ENCODE measurements at places on chromosomes 7 and 10. TPM values are rescaled to one million over a fixed set of nuclear protein-coding genes. Genes with fewer than 3 reads are reported as not detected.

DNA sequence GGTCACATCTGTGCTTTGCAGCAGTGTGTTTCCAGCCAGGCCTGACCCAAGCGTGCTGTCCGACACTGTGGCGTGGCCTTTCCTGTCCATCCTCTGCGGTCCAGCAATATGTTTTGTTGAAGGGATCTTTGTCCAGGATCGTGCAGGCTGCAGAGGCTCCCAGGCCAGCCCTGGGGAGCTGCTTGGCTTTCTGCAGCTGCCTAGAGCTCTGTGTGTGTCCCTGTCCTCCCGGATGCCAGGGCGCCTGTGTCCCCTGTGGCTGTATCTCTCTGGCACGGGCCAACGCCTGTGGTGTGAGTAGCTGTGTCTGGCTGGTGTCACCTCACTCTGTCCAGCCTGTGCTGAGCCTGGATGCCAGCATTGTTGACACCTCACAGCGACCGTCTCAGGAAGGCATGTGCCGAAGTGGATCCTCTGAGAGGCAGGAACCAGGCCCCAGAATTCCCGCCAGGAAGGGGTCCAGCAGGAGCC lies 94.5 kb downstream of the INPP5A start:
- DNase-seq = no peak

Gene ARMH3
- polyA plus RNA-seq = 23.9 TPM

Gene NKX1-2
- polyA plus RNA-seq = not detected

Gene LBX1
- polyA plus RNA-seq = not detected

Gene AGFG2
- 14.9 TPM for polyA plus RNA-seq

DNA sequence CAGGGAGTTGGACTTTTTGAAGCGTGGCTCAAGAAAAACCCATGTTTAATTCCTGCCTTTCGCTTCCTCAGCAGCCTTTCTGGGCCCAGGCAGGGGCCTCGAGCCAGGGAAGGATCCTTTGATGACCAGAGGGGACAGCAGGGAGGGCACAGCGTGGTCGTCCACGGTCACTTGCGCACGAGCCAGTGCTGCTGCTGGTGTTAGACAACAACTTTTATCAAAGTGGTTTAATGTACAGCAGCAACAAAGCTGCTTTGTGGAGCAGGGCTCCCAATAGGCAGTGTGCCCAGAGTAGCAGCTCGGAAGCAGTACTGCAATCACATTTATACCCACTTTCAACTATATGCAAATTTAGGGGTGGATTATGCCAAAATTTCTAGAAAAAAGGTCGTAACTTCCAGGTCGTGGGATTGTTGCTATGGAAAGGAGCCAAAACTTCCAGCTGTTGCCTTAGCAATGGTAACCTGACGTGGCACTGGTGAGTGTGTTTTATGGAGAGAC lies 6.1 kb downstream of the GIMAP1 start:
- no peak for DNase-seq

Gene C10orf62
- polyA plus RNA-seq = 0.47 TPM

- DNase-seq = no peak
Measured at GRCh38 chr7:37448011-37448635, 541 bp downstream of the ELMO1 start.

Gene SYNPO2L
- 0.24 TPM for polyA plus RNA-seq

Gene SNCG
- polyA plus RNA-seq = 11.8 TPM
